ENCODE measurements at places on chromosomes 4 and X.

DNA sequence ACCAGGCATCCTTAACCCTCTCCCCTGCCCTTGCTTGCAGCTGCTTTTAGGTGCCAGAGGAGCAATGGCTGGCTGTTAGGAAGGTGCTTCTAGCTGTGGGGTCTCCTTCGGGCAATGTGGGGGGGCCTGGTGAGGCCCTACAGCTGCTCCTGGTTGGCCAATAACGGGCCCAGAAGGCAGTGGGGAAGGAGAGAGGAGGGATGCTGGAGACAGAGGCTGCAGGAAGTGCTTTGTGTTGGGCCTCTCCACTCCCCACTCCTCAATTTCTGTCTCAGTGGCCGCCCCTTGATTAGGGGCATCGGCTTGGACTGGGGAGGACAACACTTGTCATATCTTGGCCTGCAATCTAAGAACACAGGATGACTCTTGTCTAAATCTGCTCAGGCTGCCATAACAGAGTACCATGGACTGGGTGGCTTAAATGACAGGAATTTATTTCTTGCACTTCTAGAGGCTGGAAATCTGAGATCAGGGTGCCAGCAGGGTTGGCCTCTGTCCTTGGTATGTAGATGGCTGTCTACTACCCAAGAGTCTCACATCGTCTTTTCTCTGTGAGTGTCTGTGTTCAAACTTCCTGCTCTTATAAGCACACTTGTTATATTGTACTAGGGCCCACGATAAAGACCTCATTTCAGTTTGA lies 374.3 kb downstream of the MID1IP1 start:
- H3K4me3 ChIP-seq = no peak overlapping the region
- no peak for DNase-seq
- H3K27me3 ChIP-seq = no peaks in the 10 kb centered on the region
- H3K36me3 ChIP-seq = no peaks in the 10 kb centered on the region

- DNase-seq = no peak
- H3K4me3 ChIP-seq = no peak overlapping the region
- no peaks in the 10 kb centered on the region for H3K27me3 ChIP-seq
- no peaks in the 10 kb centered on the region for H3K4me1 ChIP-seq
- H3K36me3 ChIP-seq = no peaks in the 10 kb centered on the region
Observed at GRCh38 chr4:87243426-87244053, 23.1 kb upstream of the KLHL8 start.

- H3K36me3 ChIP-seq = no peaks in the 10 kb centered on the region
- H3K4me1 ChIP-seq = no peaks in the 10 kb centered on the region
- no peak overlapping the region for H3K4me3 ChIP-seq
- no peak for DNase-seq
- no peaks in the 10 kb centered on the region for H3K27me3 ChIP-seq
Observed at GRCh38 chr4:124642846-124643245, 69.7 kb downstream of the ANKRD50 start.

DNA sequence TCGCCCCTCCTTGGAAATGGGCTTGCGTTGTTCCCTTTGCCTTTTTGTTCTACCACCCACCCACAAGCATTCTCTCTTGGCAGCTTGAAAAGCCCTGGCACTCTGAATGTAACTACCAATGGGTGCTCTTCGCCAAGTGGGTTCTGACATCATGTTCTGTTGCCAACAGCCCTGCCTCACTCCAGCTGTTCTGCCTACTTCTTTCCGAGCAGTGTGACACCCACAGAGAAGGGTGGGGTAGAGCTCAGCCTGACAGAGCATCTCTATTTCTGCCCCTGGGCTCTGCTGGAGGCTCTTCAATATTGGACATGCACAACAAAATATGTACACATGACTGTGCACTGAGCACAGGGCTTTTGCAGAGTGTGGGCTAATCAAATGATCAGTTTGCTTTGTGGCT lies 15.6 kb upstream of the EXOSC9 start:
- H3K4me3 ChIP-seq = no peak overlapping the region
- H3K4me1 ChIP-seq = no peaks in the 10 kb centered on the region
- H3K27me3 ChIP-seq = no peaks in the 10 kb centered on the region
- H3K27ac ChIP-seq = no peak overlapping the region
- no peak for DNase-seq

GRCh38 chrX:139691843-139692505 lies 16.0 kb downstream of the MCF2 start:
- no peak overlapping the region for H3K27ac ChIP-seq
- no peaks in the 10 kb centered on the region for H3K27me3 ChIP-seq
- H3K4me3 ChIP-seq = peak overlapping the region; percentile 41
- no peaks in the 10 kb centered on the region for H3K36me3 ChIP-seq
- DNase-seq = no peak

DNA sequence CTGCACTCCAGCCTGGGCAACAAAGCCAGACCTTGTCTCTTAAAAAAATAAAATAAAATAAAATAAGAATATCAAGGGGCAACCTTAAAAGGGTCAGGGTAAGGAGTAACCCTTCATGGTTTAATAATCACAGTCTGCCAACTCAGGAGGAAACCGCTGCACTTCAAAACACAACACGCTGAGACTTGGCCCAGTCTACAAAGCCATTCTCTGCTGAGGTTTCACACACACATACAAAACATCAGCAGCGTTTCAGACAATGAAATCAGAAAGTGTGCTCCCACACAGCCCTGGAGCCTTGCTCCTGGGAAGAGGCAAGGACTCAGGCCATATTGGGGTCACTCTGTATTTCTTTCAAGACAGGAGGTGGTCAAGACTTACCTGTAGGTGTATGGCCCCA lies 18.3 kb downstream of the SCARB2 start:
- no peaks in the 10 kb centered on the region for H3K27me3 ChIP-seq
- H3K4me3 ChIP-seq = no peak overlapping the region
- peaks cover 9% of the 10 kb centered on the region for H3K36me3 ChIP-seq
- H3K27ac ChIP-seq = peak overlapping the region; percentile 88
- H3K4me1 ChIP-seq = peaks cover 73% of the 10 kb centered on the region

- no peaks in the 10 kb centered on the region for H3K27me3 ChIP-seq
- no peak overlapping the region for H3K27ac ChIP-seq
- no peak overlapping the region for H3K4me3 ChIP-seq
- H3K36me3 ChIP-seq = peaks cover 37% of the 10 kb centered on the region
- no peaks in the 10 kb centered on the region for H3K4me1 ChIP-seq
Observed at GRCh38 chr4:112361181-112361791, 64.1 kb downstream of the ALPK1 start.

DNA sequence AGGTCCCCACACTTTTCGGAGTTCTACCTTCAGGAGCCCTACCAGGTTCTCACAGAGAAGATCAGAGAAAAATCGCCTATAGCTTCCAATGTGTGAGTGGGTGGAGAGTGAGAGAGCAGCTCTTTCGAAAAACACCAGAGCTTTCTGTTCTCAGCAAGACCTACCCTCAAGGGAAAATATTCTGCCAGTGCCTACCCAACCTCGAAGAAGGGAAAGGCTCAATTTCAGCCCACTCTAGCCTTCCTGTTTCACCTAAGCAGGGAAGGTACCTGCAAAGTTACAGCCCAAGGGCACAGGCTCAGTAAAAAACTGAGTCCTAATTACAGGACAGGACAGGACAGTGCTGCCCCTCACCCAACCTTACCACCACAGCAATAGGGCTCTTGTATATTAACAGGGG lies 104.0 kb upstream of the WDR17 start:
- H3K4me3 ChIP-seq = no peak overlapping the region
- no peaks in the 10 kb centered on the region for H3K4me1 ChIP-seq
- H3K36me3 ChIP-seq = no peaks in the 10 kb centered on the region
- H3K27me3 ChIP-seq = no peaks in the 10 kb centered on the region

- H3K4me3 ChIP-seq = no peak overlapping the region
- H3K27ac ChIP-seq = no peak overlapping the region
- no peaks in the 10 kb centered on the region for H3K27me3 ChIP-seq
- H3K36me3 ChIP-seq = no peaks in the 10 kb centered on the region
- DNase-seq = no peak
- H3K4me1 ChIP-seq = no peaks in the 10 kb centered on the region
Observed at GRCh38 chr4:121100093-121100775, 27.9 kb upstream of the NDNF start.

GRCh38 chr4:120853161-120853935 lies 69.2 kb downstream of the PRDM5 start:
- H3K27me3 ChIP-seq = no peaks in the 10 kb centered on the region
- no peaks in the 10 kb centered on the region for H3K36me3 ChIP-seq
- no peak overlapping the region for H3K27ac ChIP-seq
- no peak overlapping the region for H3K4me3 ChIP-seq
- DNase-seq = no peak

- no peak overlapping the region for H3K4me3 ChIP-seq
- H3K27ac ChIP-seq = no peak overlapping the region
- H3K36me3 ChIP-seq = no peaks in the 10 kb centered on the region
Observed at GRCh38 chrX:153476666-153477363, 6.4 kb upstream of the HAUS7 start.

GRCh38 chrX:345020-345925 lies 26.7 kb upstream of the GTPBP6 start:
- H3K4me3 ChIP-seq = no peak overlapping the region
- H3K36me3 ChIP-seq = no peaks in the 10 kb centered on the region
- H3K27ac ChIP-seq = no peak overlapping the region
- DNase-seq = no peak
- no peaks in the 10 kb centered on the region for H3K27me3 ChIP-seq

Data from esophagus squamous epithelium (tissue), 5 donors.